ENCODE measurements at places on chromosomes 16 and 17.
A peak's percentile ranks its signal among the peaks of the same experiment; 100 is the strongest.

- DNase-seq: no peak
These were observed 29.0 kb upstream of the DOC2B start for GRCh38 chr17:210402-210801.

DNA sequence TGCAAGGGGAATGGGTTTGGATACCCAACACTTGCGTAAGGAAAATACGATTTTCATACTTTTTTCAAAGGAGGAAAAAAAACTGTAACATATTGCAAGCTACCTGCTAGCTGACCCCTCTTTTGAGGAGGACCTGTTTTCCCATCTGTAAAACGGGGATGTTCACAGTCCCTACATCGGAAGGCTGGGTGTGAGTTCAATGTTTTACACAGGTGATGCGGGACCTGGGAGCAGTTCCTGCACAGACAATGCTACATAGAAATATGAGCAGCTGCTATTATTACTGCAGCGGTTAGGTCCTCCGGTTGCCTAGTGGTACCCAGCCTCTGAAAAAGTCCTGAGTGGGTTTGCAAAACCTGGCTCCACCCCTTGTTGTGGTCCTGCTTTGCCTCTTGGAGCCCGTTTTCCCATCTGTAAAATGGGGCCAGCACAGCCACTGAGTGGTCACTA, 3.5 kb downstream of the SOCS1 start:
- DNase-seq: no peak

DNA sequence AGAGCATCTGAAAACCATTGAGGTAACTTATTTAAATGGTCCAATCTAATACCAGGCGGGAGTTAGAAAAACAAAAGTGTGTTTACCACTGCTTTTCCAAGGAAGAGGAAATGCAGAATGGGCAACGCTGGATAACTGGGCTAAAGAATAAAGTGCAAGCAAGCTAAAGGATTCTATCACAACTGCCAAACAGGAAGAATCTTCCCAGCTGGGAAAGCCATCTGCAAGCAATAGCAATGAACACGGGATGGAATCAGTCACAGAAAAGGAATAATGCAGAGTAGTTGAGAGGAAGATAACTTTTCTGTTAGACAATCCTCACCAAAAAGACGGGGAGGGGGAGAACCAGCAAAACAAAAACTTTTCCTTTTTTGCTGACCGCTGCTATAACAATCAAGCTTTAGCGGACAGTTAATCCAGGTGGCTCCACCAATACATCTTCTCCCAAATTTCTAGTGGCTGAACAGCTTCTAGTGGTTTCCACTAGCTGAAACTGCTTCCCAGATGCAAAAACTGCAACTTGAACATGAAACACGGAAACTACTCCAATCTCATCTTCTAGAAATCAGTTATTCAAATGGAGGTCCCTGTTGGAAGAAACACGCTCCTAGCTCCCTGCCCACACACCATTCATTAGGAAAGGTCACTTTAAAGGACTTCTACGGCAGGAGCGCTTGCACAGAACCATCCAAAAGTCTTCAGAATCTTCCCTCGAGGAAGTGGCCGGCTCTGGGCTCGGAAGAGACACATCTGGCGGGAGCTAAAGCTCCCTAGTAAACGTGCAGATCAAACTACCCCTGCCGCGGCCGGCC, 929 bp downstream of the TMEM11 start:
- no peak for DNase-seq

GRCh38 chr17:77724876-77725615, 233.5 kb upstream of the TNRC6C start:
- no peak for DNase-seq

GRCh38 chr17:49240619-49241018, 10.0 kb upstream of the PHOSPHO1 start:
- no peak for DNase-seq

- DNase-seq: peak; percentile 26
These were observed 591 bp upstream of the SLFN5 start for GRCh38 chr17:35242158-35242804.

GRCh38 chr16:52489894-52490293, 57.0 kb downstream of the TOX3 start:
- DNase-seq: no peak

DNA sequence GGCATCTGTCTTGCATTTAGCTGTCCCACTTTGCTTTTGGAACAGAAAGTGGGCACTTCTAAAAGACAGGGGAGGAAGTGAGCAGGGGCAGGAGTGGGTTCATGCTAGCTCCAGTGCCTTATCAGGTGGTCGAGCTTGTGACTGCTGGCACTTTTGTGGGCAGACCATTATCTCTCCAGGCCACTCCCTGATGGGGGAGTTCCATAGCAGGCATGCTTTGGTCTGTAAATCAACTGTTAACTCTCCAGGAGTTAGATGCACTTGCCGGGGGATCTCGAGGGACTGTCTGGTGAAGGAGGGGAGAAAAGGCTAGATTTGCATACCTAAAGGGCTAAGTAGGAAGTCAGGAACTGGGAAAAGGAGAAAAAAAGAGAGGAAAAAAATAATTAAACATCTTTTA, 9.3 kb upstream of the CARD14 start:
- no peak for DNase-seq

- no peak for DNase-seq
These were observed 49.3 kb downstream of the TTC19 start for GRCh38 chr17:16048811-16049449.

DNA sequence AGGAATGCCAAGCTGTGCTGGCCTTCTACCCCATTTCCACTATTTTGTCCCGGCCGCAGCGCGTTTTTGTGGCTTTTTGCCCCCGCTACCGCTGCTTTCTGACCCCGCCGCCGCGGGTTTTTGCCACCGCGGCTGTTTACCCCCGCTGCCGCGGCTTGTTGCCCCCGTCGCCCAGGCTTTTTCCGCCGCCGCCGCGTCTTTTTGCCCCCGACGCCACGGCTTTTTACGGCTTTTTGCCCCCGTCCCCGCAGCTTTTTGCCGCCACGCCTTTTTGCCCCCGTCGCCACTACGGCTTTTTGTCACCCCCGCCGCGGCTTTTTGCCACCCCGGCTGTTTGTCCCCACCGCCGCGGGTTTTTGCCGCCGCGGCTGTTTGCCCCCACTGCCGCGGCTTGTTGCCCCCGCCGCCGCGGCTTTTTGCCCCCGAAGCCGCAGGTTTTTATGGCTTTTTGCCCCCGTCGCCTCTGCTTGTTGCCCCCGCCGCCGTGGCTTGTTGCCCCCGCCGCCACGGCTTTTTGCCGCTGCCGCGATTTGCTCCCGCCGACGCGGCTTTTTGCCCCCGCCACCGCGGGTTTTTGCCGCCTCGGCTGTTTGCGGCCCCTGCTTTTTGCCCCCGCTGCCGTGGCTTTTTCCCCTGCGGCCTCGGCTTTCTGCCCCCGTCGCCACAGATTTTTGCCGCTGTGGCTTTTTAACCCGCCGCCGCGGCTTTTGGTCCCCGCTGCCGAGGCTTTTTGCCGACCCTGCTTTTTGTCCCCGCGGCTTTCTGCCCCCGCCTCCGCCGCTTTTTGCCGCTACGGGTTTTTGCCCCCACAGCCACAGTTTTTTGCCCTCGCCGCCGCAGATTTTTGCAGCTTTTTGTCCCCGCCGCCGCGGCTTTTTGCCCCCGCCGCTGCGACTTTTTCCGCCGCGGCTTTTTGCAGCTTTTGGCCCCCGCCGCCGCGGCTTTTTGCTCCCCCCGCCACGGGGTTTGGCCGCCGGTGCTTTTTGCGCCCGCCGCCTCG, 520.4 kb upstream of the WSB1 start:
- DNase-seq: no peak

DNA sequence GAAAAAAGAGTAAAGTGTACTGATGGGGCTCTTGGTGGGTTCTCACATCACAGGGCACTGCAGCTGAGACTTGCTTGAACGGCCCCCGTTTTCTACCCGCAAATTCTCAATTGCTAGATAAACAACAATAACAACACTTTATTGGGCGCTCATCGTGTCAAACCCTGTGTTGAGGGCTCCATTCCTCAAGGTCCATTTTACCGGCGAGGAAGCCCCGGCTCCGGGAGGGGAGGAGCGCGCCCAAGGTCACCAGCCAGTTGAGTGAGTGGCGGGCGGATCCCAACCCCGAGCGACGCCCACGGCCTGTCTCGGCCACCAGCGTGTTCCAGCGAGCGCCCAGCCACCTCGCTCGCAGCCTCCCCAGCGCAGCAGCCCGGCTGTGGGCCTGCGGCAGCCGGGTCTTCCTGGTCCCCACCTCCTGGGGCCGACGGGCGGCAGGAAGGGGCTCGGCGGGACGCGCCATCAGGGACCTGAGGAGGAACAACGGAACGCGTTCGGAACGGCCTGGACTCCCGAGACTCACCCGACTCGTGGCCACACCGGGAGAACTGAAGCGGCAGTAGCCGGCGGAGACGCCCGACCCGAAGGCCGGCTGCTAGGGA, 373 bp downstream of the CMC2 start:
- DNase-seq: peak; percentile 70

DNA sequence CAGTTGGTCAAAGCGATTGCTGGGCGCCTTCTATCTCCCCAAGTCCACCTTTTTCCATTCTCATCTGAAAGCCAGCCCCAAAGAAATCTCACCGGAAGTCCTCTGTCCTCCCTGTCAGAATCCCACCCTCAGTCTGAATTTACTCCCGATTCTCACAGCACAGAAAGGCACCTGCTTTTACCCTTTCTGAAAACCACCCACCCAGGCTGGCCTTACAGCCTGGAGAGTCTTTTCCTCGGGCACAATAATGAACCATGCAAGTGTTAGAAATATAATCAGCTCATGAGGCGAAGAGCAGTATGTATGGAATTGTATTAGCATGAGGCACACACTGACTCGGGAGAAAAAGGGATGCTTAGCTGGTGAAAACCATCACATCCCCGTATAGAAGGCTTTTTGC, 1.2 kb upstream of the ZFHX3 start:
- no peak for DNase-seq

- no peak for DNase-seq
These were observed 397.7 kb upstream of the TNRC6C start for GRCh38 chr17:77560841-77561240.

DNA sequence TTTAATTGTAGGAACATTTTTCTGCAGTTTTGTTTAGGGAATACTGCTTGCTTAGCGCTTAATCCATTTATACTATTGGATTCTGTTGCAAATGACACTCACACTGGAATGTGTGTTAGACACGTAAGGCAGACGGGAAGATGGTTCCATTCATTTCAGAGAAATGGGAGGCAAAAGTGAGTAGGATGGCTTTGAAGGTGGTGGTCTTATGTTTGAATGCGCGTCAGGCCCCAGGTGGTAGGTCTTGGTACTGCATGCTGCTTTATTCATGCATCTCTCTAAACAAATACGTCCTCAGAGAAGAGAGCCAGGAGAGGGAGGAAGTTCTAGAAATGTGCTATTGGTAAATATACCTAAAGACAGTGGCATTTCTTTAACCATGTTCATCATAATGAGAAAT, 997.6 kb upstream of the RBFOX1 start:
- DNase-seq: no peak

GRCh38 chr17:42519546-42520491, 16.2 kb upstream of the NAGLU start:
- no peak for DNase-seq

DNA sequence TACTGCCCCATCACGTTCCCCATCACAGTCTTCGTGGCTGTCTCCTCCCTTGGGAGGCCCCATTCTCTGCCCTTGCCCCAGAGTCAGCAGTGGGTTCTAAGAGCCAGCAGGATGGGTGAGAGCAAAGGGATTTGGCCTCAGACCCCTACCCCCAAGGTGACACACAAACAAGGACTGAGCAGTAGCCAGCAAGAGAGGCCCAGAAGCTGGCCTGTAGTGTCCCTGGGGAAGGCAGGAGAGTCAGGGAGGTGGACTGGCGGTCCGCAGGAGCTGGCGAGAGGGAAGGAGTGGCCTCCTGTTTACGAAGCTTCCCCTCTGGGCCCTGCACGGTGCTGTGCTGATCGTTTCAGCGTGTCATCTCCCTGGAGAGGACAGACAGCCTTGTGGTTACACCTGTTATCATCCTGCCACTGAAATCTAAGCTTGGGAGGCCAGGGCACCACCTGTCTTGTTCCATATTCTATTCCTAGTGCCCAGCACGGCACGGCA, 8.4 kb downstream of the WDR81 start:
- no peak for DNase-seq

- DNase-seq: peak; percentile 41
These were observed 10.2 kb downstream of the FLII start for GRCh38 chr17:18248300-18248731.

GRCh38 chr17:1123393-1123831, 56.4 kb downstream of the ABR start:
- no peak for DNase-seq

GRCh38 chr17:76537288-76537577, 276 bp downstream of the CYGB start:
- no peak for DNase-seq

DNA sequence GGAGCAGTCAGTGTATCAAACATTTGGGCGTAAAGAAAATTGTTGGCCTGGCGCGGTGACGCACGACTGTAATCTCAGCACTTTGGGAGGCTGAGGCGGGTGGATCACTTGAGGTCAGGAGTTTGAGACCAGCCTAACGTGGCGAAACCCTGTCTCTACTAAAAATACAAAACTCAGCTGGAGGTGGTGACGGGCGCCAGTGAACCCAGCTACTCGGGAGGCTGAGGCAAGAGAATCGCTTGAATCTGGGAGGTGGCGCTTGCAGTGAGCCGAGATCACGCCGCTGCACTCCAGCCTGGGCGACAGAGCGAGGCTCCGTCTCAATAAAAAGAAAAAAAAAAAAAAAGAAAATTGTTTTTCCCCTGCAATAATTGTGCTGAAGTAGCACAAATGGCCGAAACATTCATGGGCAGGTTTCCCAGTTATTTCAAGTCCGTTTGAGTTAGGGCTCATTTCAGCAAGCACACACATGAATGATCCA, 1.4 kb downstream of the GCSH start:
- no peak for DNase-seq

DNA sequence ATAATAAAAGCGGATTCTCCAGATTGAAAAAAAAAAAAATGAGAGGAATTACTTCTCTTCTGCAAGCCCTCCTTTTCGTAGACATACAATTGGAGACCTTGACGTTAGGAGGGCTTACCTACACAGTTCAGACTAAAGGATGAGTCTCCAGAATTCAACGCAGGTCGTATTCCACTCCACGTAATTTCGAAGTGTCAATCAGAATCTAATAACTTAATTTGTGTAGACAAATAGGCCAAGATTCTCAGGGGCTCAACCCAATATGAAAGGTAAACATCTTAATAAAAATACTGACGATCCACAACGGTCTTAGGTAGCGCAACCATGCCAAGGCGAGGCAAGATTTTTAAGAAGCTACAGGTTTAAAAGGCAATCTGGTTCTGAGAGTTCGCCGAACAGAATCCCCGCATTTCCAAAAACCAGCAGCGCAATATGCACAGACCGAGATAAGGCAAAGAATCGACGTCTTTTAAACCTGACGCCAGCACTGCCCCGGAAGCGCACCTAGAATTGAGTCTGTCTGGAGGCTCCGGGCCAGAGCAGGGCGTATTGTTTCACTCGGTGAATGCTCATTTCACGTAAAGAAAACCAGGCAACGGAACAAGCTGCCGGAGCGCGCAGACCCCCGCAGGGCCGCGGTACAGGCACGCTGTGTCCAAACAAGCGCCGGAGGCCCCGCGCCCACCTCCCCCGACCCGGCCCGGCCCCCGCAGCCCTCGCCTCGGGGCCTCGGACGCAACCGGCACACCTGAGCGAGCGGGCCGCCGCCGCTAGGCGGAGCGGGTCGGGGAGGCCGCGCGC, 623 bp downstream of the MBTPS1 start:
- no peak for DNase-seq

GRCh38 chr16:86175816-86176215, 276.9 kb downstream of the IRF8 start:
- no peak for DNase-seq

GRCh38 chr17:40531051-40531991, 29.9 kb upstream of the TNS4 start:
- DNase-seq: no peak

All from C1 segment of cervical spinal cord (tissue), 14 donors.